ENCODE measurements at places on chromosomes 4 and X.

DNA sequence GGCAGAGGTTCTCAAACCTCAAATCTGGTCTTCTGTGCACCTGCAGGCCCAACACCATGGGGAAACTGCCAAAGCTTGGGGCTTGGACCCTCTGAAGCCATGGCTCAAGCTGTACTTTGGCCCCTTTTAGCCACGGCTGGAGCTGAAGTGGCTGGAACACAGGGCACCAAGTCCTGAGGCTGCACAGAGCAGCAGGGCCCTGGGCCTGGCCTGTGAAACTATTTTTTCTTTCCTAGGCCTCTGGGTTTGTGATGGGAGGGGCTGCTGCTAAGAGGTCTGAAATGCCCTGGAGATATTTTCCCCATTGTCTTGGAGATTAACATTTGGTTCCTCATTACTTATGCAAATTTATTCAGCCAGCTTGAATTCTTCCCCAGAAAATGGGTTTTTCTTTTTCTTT, 18.3 kb upstream of the PI4K2B start:
- no peak for DNase-seq

DNA sequence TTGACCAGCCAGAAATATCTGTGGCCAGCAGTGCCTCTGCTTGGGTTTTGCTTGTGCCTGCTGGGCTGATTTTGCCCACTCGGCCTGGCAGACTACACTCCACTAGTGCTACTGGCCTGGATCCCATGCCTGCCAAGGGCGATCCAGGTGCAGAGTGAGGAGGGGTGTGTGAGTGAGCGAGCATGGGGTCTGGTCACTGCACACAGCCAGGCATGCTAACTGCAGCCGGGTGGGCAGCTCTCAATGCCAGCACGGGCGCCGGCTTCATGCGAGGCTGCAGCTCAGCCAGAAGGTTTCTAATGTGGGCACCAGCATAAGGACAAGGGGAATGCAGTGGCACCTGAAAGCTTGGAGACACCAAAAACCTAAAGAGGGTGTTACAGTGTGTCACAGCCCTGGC, 1161.4 kb downstream of the FSTL5 start:
- DNase-seq = no peak

DNA sequence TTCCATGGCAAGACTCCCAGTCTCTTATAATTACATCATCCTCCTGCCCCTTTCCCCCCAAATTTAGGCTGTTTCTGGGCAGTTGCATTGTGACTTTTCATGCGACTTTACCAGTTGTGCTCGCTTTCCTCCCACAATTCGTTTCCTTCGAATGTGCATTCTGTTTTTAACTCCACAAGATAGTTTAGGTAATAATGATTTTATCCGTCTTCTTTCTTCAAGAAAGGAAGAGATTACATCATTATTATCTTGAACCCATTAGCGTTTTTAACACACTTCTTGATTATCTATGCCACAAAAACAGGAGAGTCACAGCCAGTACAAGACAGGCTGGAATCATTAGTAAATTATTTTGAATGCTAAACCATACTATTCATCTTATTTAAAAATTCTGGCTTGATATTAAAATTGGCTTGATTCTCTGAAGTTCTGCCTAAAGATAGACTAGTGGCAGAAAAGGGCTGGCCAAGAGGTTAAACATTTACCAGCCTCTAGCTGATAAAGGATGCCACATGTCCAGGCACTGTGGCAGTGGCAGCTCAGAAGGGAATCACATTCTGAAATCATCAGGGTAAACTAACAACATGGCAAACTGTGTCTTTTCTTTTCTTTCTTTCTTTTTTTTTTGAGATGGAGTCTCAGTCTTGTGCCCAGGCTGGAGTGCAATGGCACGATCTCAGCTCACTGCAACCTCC, 19.7 kb upstream of the PLA2G12A start:
- no peak for DNase-seq

- no peak for DNase-seq
These were observed 44.2 kb downstream of the ZNF185 start for GRCh38 chrX:152942077-152942442.

DNA sequence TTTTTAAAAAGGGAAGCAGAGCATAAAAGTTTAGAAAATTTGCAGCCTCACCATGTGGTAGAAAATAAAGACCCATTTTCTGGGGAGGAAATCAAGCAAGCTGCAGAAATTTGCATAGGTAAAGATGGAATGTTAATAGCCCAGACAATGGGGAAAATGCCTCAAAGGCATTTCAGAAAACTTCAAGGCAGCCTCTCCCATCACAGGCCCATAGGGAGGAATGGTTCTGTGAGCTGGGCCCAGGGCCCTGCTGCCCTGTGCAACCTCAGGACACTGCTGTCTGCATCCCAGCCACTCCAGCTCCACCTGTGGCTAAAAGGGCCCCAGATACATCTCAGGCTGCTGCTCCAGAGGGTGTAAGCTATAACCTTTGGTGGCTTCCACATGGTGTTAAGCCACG, 137.9 kb downstream of the INPP4B start:
- DNase-seq = no peak

DNA sequence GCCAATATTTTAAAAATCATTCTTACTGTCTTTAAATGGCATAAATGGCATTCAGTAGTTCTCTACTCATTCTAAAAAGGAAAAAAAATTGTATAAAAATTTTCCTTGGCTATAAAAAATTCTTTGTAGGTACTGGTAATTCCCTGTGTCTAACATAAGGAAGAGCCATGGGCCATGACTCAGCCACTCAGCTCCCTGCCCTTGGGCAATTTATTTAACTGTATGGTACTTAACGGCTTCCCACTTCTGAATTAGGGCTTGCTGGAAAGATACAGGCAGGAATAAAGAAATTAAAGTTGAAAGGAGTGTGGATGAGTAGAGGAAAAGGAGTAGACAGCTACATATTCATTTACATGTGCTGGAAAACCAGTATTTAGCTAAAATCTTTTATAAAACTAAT, 30.6 kb downstream of the ABHD18 start:
- no peak for DNase-seq

DNA sequence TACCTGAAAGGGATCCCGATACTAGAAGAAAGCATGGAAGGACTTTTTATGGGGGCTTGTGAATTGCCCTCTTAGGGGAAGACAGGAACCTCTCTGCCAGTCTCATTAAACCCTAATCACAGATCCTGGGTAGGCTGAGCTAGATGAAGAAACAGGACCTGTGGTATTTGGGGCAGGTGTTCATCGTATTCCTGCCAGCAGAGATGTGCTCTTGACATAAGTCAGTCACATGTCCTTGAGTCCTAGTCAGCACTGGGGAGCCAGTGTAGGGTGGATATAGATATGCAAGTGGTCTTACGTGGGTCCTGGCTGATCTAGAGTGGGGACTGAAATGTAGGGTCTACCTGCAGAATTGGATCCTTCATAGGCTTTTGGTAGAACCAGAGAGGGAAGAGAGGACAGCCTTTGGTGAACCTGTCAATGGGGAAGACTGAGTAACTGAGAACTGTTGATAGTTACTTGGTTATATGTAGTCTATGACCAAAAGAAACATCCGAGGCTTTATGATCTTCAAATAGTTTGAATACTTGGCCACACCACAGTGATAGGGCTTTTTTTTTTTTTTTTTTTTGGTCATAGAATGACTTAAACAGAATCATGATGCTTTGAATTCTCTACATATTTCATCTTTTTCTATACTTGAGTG, 63.5 kb upstream of the WDR1 start:
- no peak for DNase-seq

DNA sequence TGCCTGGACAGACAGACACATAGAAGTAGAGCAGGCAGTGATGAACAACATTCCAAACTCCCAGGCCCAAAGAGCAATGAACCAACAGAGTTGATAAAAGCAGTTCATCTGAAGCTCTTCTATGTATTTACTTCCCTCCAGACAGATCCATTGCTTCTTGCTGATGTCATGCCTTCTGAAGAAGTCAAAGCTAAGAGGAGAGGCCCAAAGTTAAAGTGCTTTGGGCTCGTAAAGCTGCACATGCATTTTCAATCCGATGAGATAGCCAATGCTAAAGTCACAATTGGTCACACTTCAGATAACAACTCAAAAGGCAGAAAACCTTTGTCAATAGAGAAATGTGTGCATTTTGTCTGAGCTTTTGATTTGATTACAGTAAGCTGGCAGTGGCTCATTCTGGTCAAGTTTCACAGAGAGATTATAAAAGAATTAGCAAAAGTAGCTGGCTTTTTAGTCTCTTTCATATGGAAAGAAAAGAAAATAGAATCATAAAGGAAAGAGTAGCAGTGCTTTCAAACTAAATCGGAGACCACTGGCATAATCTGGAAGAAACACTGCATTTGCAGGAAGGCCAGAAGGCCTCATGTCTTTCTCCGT, 82.0 kb downstream of the GPC4 start:
- DNase-seq = no peak

DNA sequence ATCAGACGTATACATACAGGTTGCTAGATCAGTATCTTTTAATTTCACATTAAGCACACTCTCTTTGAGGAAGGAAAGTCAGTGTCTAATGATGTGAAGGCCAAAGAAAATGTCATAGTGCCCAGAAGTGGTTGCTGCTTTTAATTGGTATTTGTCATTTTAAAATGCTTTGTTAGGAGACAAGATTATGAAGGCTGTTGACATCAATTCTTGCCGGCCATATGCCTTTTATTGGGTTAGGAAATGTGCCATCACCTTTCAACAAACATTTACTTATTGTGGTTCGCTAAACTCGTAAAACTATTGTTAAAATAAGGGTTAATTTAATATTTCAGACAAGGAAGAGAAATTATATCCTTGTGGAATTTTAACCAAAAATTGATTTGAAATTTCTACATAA, 32.2 kb downstream of the NFKB1 start:
- DNase-seq = no peak

DNA sequence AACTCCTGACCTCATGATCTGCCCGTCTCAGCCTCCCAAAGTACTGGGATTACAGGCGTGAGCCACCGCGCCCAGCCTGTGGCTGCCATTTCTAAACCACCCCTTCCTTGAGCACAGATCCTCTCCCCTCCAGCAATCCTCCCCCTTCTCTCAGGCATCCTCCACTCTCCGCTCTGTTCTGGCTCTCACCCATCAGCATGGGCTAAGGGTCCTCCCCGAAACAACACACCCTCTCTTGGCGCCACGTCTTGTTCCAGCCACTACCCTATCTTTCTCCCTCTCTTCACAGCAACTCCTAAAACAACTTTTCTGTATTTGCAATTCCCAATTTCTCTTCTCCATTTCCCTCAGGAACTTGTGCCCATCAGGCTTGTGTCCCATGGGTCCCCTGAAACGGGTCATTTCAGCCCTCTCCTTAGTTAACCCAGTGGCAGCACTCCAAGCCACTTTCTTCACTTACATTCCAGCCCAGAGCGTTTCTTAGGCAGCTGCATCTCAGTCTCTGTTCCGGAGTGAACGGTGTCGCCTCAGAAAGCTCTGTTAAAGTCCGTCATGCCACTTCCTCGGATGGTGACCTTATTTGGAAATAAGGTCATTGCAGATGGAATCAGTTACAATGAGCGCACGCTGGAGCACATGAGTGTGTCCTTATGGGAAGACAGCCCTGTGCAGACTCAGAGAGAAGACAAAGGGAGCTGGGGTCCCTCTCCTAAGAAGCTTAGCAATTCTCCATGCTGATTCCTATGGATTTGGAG, 28.3 kb upstream of the CLDN24 start:
- no peak for DNase-seq

- DNase-seq = no peak
These were observed 84.5 kb upstream of the DKK2 start for GRCh38 chr4:107120661-107121060.
